ENCODE measurements at places on chromosomes 4 and X. TPM values are rescaled to one million over a fixed set of nuclear protein-coding genes. Genes with fewer than 3 reads are reported as not detected.

DNA sequence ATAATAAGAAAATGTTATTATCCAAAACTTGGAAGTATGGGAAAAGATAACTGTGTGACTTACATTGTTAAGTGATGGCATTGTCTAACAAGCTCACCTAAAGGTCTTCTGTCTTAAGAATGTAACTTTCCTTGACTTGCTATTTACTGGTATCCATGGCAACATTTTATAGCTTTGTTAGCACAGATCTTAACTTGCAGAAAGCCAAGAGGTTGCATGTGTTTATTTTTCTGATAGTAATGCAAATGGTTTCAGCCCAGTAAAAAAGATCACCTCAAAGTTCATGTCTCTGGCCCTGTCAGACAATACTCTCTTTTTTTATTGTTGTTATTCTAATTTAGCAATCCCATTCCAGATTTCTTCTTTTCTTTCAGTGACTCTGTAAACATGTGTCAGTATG is 425.3 kb downstream of the SPRY1 start:
- no peaks in the 10 kb centered on the region for H3K36me3 ChIP-seq
- no peaks in the 10 kb centered on the region for H3K27me3 ChIP-seq
- peak overlapping the region; percentile 14 for H3K27ac ChIP-seq
- DNase-seq: peak; percentile 50
- H3K4me3 ChIP-seq: no peak overlapping the region
- peaks cover 16% of the 10 kb centered on the region for H3K4me1 ChIP-seq

- H3K4me3 ChIP-seq: no peak overlapping the region
- no peaks in the 10 kb centered on the region for H3K4me1 ChIP-seq
- H3K27me3 ChIP-seq: no peaks in the 10 kb centered on the region
- H3K36me3 ChIP-seq: no peaks in the 10 kb centered on the region
- DNase-seq: no peak
- H3K27ac ChIP-seq: no peak overlapping the region
Observed at GRCh38 chrX:74467656-74468055, 46.4 kb downstream of the SLC16A2 start.

DUSP21 gene
- not detected for total RNA-seq

COL25A1 gene
- 0.16 TPM for total RNA-seq

- H3K4me3 ChIP-seq: no peak overlapping the region
- H3K36me3 ChIP-seq: no peaks in the 10 kb centered on the region
- H3K27ac ChIP-seq: no peak overlapping the region
- peaks cover 23% of the 10 kb centered on the region for H3K4me1 ChIP-seq
- no peaks in the 10 kb centered on the region for H3K27me3 ChIP-seq
Observed at GRCh38 chr4:10639664-10640063, 44.9 kb downstream of the CLNK start.

DNA sequence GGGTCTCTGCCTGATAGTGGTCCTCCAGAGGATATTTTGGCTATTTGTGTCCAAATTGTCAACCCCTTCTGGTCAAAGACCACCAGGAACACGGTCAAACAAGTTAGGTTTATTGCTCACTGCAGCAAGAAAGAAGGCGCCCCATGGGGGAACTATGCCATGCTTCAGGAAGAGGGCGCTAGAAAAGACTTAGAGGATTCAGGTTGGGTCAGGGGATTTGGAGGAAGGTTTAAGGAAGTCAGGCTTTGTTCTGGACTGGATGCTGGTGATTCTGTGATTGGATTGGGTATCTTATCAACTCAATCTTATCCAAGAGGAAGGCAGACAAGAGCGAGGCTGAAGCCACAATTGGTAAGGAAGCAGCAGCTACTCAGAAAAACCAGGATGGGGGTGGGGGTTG is 14.3 kb upstream of the ELF4 start:
- DNase-seq: no peak
- 0 out of 2 replicates have a peak, but pooled peaks cover 3% of the 10 kb centered on the region for H3K36me3 ChIP-seq
- H3K4me1 ChIP-seq: peaks cover 19% of the 10 kb centered on the region
- H3K27me3 ChIP-seq: no peaks in the 10 kb centered on the region
- no peak overlapping the region for H3K27ac ChIP-seq
- no peak overlapping the region for H3K4me3 ChIP-seq

RCHY1 gene
- 34.0 TPM for total RNA-seq

MAGEC1 gene
- not detected for total RNA-seq

SLC49A3 gene
- total RNA-seq: not detected

DNA sequence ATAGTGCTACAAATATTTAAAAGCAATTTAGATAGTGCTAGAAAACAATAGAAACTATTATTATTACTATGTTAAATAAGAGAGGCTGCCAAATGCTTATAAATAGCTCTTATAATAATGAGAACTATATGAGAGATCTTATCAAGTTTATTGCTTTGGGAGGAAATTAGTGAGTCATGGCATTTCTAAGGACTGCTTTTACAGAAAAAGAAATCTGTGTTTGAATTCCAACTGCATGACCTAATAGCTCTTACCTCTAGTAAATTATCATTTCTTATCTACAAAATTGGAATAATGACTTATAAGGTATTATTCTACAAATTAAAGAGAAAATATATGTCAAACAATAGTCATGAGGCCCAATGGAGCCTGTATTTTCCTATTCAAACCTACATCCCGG is 177.2 kb downstream of the GABRG1 start:
- no peaks in the 10 kb centered on the region for H3K27me3 ChIP-seq
- H3K4me1 ChIP-seq: no peaks in the 10 kb centered on the region
- no peak overlapping the region for H3K4me3 ChIP-seq
- no peak for DNase-seq

GRCh38 chrX:96578781-96579180 is 105.9 kb upstream of the DIAPH2 start:
- H3K4me1 ChIP-seq: no peaks in the 10 kb centered on the region
- no peak overlapping the region for H3K27ac ChIP-seq
- no peaks in the 10 kb centered on the region for H3K27me3 ChIP-seq
- DNase-seq: no peak

GABRB1 gene
- not detected for total RNA-seq

ASB9 gene
- total RNA-seq: 1.4 TPM

Data from SJSA1 (cell line).